ENCODE measurements at places on chromosomes 2 and 18.

DNA sequence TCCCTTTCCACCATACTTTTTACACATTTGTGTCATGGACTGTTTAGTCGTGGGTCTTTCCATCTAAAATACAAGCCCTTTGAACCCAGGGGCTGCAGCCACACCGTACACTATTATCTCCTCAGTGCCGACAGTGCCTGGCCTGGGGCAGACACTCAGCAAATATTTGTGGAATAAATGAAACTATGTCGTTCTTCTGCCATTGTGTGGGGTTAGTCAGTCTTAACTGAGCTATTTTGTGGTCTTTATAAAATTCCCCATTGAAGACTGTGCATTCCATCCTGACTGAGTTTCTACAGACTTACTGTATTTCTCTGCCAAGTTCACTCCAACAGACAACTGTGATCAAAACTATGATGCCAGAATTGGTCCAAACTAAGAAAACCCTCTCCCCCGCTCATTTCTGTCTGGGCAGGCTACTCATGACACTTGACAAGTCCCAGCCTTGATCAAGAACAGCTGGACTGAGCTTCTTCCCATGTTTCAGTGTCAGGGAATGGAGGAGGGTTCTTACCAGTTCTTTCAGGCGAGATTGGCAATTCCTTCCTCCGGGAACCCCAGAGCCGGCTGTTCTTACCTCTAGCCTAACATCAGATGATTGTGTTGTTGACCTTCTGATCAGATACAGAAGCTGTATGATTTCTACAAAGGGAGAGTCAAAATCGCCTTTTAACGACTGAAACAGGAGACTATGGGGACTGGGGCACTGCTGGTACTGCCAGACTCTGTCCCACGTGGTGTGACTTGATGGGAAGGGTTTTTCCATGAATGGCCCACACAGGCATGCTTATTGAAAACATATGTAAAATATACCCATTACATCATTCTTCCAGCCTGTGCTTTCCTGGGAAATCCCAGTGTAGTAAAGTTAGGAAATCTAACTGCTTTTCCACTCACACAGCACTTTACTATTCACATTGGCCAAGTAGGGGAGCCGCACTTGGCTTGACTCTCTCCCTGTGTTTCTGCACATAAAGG, 77.4 kb upstream of the NPAS2 start:
- DNase-seq, result no peak

DNA sequence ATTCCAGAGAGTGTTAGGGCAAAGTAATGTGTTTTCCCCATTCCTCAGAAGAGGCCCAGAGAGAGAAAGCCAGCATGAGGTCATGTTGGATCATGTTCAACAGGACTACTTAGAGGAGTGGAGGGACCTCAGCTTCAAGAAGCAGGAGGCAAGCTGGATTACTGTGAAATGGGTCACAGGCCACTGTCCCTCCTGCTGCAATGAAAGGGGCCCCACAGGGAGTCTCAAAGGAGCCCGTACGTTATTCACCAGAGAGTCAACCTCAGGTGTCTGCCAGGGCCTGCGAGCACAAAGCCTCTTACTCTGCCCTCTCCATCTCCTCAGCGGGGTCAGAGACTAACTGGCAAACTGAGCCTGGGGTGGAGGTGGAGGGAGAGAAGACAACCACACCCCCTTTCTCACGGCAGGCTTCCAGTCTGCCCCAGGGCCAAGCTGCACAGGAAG, 27.2 kb upstream of the ACYP2 start:
- no peak for DNase-seq

DNA sequence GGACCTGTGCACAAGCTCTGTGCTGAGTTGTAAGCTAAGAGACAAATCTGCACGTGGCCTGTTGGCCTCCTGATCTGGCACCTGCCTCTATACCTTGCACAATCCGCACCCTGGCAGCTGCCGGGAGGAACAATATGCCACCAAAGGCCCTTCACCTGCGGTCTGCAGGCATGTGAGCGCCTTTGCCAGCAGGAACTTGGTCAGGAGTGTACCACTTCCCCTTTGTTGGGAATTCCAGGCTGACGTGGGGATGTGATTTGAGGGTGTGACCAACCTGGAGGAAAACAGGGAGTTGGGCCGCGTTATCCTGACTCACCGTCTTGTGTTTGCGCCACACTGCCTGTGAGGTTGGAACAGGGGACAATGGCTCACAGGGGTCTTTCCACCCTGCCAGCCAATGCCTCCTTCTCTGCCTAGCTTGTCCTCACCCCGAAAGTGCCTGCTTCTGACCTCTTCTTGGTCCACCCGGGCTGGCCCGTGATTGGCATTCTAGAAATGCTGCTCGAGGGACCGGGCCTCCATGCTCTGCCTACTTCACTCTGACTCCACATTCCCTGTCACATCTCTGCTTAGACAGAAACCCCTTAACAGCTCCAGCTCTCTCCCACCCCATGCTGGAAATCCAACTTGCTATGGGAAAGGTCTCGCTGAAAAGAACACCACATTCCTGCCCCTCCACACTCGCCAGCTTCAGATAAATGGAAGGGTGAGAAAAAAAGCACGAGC, 67.1 kb upstream of the MAP4K4 start:
- DNase-seq, result no peak

GRCh38 chr2:218995972-218996711, 2.9 kb upstream of the CRYBA2 start:
- peak; percentile 76 for DNase-seq

GRCh38 chr2:110688594-110689091, 10.8 kb upstream of the BUB1 start:
- no peak for DNase-seq

DNA sequence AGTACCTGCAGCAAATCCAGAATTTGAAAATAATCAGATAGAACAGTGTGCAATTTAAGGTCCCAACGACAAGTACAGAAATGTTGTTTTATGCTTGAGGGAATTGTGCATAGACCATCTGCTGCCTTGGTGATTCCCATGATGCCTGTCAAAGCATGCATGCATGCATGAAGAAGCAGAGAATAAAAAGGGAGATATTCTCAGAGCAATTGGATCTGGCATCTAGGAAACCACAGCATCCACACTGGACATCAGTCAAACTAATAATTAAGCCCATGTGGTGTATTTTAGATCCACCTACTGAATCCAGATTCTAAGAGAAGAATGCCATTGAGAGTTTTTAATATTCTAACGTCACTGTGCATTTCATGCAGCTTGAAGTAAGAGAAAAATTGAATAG, 361.2 kb downstream of the FSIP2 start:
- DNase-seq, result no peak

GRCh38 chr2:7288484-7288883, 371.3 kb downstream of the RNF144A start:
- no peak for DNase-seq

DNA sequence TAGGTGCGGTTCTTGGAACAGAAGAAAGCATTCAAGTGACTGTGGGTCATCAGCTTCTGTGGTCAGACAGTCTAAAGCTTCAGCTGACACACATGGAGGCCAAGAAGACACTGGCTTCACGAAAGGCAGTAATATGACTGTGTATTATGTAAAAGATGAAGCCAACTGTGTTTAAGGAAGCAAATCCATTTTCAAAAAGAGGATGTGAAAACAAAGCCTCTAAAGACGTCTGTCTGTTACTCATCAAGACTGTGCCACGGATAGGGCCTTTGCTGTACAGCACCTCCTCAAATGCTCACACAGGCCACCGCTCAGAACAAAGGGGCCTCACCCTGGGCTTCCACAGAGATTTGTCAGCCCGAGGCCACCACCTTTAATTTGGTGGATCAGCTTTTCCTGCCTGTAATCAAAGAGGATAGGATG, 21.1 kb upstream of the TMEM163 start:
- DNase-seq, result no peak

DNA sequence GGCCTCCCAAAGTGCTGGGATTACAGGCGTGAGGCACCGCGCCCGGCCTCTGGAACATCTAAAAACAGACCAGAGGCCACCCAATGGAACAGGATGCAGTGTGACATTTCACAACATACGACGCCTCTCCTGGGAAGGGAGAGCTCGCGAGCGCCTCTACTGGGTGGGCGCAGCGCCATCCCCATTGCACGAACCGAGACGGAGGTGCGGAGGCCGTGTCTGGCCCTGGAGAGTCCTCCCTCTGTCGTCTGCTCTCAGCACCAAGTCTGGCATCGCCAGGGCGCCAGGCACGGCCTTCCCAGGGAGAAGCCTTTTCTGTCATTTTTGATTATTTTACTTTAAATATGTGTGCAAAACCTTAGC, 9.4 kb upstream of the GBX2 start:
- no peak for DNase-seq

GRCh38 chr2:217261452-217261851, 401.6 kb upstream of the TNP1 start:
- no peak for DNase-seq

DNA sequence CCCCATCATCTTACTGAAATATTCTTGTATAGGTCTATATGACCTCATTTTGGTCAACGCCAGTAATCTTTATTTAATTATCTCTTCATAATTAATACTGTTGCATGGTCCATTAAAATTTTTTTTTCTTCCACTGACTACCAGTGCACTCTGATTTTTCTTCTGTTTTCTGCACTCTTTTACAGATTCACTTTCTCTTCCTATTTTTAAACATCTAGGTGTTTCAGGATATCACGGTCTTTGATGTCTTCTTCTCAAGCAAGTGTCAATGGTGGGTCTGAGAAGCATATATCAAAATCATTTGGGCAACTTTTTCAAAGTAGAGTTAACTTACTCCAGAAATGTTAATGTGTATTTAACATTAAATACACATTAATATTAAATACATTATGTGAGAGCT, 51.4 kb downstream of the CCDC141 start:
- no peak for DNase-seq

DNA sequence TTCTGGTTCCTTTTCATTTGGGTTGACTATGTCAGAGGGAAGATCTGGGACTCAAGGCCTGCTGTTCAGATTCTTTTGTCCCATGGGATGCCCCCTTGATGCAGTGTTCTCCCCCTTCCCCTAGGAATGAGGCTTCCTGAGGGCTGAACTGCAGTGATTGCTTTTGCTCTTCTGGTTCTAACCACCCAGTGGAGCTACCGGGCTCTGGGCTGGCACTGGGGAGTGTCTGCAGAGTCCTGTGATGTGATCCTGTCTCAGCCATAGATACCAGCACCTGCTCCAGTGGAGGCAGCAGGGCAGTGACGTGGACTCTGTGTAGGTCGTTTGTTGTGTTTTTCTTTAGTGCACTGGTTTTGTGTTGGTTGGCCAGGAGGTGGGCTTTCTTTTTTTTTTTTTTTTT, 32.1 kb upstream of the RHOB start:
- no peak for DNase-seq

DNA sequence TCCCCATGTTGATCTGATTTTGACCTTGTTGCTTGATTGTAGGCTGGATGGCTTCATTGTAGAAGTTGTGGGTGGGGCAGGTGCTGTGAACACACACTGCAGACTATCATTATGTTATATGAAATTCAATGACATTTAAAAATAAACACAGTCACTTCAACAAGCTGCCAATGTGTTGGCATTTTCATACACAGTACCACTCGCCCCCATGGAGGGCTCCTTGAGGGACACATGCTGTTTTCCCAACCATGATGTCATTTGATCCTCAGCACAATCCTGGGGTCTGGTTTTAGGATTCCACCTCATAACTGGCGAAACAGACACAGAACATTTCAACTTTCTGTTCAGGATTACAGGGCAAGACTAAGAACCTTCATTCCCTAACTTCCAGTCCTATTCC, 86.9 kb downstream of the ZCCHC2 start:
- no peak for DNase-seq

- no peak for DNase-seq
These were observed 3.9 kb downstream of the RSAD2 start for GRCh38 chr2:6881516-6881915.

GRCh38 chr18:22417496-22418188, at the start of gene CTAGE1:
Gene CTAGE1 (minus strand): TSS chr18:22417915. CDS start chr18:22417811, 104 bp downstream.
- DNase-seq, result no peak

DNA sequence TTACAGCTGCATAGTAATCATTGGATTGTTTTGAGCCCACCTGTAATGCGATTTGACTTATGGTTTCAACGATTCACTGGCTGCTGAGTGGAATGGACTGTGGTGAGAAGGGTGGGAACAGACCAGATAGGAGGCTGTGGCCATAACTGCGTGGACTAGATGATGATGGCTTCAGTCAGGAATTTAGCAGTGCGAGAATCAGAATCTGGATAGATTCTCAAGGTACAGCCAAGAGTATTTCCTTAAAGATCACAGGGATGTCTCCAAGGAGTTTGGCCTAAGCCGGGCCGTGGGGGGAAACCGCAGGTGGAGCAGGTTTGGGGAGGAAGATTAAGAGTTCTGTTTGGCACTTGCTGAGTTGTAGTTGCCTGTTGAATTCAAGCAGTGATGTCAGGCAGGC, 44.0 kb upstream of the CHMP1B start:
- no peak for DNase-seq

- no peak for DNase-seq
These were observed 142.0 kb downstream of the ZNF516 start for GRCh38 chr18:76353046-76353445.

- no peak for DNase-seq
These were observed 29.9 kb downstream of the ZEB2 start for GRCh38 chr2:144490017-144490416.

GRCh38 chr18:53408271-53408670, 816.2 kb downstream of the MBD2 start:
- no peak for DNase-seq

- DNase-seq, result no peak
These were observed 44.9 kb upstream of the YWHAQ start for GRCh38 chr2:9675415-9676351.

Data from central memory CD8-positive, alpha-beta T cell (primary cell).